ENCODE measurements at places on chromosomes 2 and 18.

- peak; percentile 7 for DNase-seq
These were observed 49.1 kb downstream of the COBLL1 start for GRCh38 chr2:164792316-164793170.

GRCh38 chr18:60568220-60568619 is 195.6 kb upstream of the MC4R start:
- peak; percentile 2 for DNase-seq

DNA sequence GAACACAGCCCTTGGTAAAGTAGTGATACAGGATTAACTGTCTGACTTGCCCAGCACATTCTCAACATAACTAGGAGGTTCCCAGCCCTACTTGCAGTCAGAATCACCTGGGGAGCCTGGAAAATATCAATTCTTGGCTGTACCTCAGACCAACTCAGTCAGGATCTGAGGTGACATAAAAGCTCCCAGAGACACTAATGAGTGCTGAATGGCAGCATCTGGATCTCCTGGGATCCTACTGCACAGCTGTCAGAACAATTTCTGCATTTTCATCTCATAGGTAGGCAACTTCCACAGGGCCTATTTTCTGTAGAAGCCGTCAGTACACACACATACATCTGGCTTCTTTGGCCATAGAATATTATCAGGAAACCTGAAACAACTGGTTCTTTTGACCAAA is 138.8 kb downstream of the MYO5B start:
- no peak for DNase-seq

DNA sequence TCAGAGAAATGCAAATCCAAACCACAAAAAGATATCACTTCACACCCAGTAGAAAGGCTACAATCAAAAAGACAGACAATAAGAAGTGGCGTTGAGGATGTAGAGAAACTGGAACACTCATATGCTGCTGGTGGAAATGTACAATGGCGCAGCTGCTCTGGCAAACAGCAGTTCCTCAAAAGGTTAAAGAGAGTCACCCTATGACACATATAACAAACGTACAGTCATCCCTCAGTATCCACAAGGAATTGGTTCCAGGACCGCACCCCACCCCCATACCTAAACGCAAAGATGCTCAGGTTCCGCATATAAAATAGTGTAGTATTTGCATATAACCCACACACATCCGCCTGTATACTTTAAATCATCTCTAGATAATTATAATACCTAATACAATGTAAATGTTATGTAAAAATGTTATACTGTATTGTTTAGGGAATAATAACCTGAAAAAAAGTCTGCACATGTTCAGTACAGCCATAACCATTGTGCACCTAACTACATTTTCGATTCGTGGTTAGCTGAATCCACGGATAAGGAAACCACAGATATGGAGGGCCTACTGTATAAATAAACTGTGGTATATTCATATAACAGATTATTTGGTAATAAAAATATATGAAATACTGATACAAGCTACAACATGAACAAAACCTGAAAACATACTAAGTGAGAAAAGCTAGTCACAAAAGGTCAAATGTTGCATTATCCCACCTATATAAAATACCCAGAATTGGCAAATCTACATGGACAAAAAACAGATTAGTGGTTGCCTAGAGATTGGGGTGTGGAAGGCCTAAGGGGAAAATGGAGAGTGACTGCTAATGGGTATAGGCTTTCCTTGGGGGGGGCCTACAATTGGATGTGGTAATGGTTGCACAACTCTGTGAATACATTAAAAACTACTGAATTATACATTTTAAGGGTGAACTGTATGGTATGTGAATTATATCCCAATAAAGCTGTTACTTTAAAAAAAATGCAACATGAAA is 37.5 kb downstream of the UXS1 start:
- no peak for DNase-seq

GRCh38 chr2:120503793-120504571 is 158.0 kb downstream of the INHBB start:
- peak; percentile 56 for DNase-seq

GRCh38 chr2:47708801-47709499 is 74.0 kb upstream of the MSH6 start:
- DNase-seq, result no peak

Data from cardiac fibroblast (primary cell).